Stimulated activated CD8-positive, alpha-beta memory T cell treated with anti-CD3 and anti-CD28 coated beads, Interleukin-4, amount 100 ng/mL, for 24 hours (primary cell): ENCODE measurements at places on chromosomes 7 and 10.

- no peak for DNase-seq
Observed at GRCh38 chr10:86437447-86437846, 70.9 kb upstream of the GRID1 start.

DNA sequence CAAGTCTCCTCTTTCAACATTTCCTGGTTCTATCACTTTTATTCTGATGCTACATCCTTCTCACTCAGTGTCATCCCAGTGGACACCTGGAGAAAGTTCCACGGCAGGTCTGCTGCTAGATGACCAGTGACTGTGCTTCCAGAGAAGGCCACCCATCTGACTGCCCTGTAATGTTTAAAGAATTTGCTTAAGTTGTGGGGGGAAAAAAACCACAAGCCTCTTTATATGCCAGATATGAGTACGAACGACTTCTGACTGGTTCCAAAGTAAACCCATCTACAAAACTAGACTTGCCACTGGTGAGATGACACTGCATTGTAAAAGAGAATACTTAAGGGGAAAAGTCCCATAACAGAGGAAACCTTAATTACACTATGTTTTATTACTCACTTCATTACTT lies 69.6 kb upstream of the VWC2 start:
- DNase-seq: no peak

- DNase-seq: no peak
Observed at GRCh38 chr7:138645284-138645683, 55.9 kb downstream of the SVOPL start.

GRCh38 chr10:119314061-119314460 lies 106.7 kb downstream of the GRK5 start:
- no peak for DNase-seq

DNA sequence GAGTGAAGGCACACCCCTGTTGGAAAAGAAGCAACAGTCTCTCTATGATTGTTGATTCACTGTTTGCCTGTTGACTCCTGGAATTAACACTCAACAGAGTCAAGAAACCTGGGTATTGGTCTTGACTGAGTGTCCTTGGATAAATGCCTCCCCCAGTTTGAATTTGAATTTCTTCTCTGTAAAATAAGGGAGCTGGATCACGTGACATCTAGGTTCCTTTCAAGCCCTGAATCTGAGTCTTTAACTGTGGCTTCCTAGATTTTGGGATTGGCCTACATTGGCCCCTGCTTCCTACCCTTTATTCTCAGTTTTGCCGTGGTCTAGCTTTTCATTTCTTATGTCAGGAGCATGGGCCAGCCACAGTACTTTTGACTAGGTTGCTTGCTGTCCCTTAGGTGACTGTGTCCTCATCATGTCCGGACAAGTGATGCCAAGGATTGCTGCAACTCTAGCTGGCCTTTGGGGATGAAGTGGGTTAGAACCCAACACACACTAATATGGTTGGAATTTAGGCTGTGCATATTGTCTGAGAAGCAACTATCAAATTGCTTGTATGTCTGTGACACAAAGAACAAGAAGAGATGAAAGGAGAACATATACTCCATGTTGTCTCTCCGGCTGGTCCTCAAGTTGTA lies 35.4 kb downstream of the CALD1 start:
- DNase-seq: no peak

DNA sequence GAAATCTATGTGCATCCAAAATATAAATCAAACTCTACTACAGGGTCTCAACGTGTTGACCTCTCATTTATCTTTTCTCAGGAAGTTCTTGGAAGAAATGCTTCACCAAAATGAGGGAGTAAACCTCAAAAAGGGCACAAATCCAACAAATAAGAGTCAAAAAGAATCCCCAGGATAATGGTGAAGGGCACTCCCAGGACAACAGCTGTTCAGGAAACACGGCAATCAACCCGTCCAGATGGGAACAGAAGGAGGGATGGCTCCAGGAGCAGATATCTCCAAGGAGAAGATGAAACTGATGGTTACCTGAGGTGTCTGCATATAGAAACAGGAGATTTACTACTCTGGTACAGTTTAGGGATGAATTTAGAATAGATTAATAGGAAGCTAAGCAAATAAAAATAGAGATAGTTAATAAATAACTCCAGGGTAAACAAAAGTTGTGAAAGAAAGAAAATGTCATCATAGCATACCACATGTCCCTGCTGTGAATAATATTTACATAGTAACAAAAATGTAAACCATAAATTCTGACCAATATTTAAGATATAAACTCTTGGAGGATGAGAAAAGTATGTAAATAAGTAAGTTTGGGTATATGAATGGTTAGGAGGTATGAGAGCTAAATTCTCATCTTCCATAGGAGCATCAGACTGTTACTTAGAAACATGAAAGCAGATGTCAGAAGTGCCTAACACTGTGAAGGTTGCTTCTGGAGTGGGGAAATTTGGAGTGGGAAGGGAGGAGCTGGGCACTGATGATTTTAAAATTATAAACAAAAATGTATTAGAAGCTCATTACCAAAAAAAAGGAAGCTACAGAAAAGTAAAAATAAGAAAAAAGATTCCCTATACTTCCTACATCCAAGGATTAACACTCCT lies 237.5 kb upstream of the HPS1 start:
- no peak for DNase-seq
